ENCODE measurements at places on chromosomes 6 and 20.

DNA sequence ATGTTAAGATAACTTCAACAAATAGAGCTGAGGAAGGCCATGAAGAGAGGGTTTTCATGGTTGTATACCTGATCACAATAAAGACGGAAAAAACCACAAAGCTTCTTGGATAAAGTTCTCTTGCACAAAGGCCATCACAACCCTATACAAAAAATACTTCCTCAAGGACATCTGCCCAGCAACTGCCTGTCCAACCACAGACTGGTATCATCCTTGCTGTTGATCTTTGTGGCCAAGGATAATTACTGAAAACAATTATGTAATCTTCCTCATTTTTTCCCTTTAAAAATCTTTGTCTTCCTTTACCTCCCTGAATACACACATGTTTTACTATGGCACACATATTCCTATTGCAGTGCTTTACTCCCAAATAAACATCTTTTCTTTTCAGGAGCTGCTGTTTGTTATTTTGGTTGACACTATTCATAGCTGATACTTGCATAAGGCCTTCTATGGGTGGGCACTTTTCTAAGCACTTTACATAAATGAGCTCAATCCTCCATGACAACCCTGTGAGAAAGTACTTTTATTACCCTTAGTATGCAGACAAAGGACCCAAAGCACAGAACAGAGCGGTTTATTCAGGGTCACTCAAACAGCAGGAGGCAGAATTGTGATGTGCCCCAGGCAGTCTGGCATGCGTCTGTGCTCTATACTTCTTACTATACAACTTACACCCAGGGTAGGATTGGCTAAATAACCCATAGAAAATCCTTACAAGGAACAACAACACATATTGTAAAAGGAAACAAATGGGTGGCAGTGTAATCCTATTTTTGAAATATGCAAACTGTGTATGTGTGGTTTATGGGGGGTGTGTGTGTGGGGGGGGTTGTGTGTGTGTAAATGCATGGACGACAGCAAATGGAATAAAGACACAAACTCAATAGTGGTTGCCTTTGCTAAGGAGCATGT is 35.1 kb downstream of the SNRNP48 start:
- DNase-seq: no peak

- DNase-seq: no peak
Measured at GRCh38 chr20:34876406-34877282, at the start of gene ACSS2. Gene ACSS2 (plus strand): TSS chr20:34876612. CDS start chr20:34876646, 34 bp downstream.

DNA sequence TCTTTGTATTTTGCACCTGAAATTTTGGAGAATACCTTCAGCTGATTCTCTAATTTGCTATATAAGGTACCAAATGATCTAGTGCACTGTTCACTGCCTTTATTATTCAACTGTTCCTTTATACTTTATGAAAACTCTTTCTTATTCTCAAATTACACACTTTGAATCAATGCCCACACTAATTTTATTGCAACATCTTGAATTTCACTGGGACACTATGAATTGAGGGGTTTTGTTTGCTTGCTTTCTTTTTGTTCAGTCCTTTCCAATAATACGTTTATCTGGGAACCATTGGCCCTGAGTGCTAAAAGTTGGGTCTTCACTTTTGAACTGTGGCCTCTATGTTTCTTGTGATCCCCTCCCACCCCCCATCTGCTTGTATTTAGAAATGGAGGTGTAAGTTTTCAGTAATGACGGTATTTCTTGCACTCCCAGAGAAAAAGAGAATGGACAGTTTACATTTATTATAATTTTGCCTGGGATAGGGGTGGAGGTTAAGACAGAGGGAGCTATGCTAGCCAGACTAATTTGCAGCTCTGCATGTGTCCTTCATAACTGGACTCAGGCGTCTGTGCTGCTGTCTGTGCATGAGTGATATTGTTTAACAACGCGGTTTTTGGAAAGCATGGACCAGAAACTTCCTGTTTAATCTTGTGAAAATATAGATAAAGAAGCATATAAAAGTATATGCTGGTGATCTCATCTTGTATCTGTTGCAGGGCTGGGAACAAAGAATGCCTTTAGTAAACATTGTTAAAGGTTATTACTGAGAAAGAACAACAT is 98.1 kb downstream of the DNAH8 start:
- DNase-seq: no peak

DNA sequence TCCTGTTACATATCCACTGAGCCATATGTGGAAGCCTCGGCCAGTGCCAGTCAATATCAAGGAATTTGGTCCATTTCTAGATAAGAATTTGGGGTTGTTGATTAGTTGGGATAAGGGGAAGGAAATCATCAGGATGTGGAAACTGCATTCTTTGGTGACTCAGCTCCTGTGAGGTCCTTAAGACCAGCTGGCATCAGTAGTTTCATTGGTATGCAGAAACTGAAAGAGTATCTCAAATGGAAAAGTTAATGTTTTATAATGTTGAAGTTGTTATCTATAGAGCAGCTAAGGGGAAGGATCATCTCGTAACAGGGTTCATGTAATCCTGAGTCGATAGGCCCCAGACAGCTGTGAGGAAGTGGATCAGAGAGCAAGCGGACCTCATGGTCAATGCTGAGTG is 87.9 kb upstream of the PRND start:
- DNase-seq: peak; percentile 26

DNA sequence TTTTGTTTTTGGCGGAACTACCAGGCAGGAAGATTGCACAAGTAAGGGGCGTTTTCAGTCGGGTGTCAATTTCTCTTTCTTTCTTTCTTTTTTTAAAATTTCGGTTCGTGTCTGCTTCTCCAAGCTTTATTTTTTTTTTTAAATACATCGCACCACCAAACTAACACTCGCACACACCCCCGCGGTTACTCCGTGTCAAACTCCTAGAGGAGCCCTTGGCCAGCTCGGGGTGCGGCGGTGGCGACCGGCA is 338 bp downstream of the UTRN start:
- no peak for DNase-seq

- DNase-seq: no peak
Measured at GRCh38 chr6:145208474-145208873, 526.8 kb downstream of the EPM2A start.

GRCh38 chr6:41028561-41029412 is 10.2 kb downstream of the UNC5CL start:
- no peak for DNase-seq

DNA sequence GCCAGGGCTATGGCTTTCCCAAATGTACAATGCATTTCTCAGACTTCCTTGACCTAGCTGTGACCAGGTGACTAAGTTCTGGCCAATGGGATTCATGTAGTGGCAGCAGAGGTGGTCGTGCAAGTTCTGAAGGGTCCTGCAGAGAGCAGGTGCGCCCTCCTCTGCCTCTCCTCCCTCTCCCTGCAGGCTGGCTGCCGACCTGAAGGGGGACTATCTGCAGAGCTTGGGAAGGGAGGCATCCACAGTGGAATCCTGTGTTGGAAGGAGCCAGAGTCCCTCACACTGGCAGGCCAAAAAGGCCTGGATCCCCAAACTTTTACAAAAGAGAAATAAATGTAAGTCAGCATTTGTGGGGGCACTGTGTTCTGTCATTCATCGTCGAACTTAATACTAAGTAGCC is 66.6 kb downstream of the CDH26 start:
- DNase-seq: no peak

GRCh38 chr6:15355683-15356099 is 109.8 kb downstream of the JARID2 start:
- DNase-seq: no peak

- no peak for DNase-seq
Measured at GRCh38 chr6:144460327-144461095, 175.4 kb downstream of the UTRN start.

DNA sequence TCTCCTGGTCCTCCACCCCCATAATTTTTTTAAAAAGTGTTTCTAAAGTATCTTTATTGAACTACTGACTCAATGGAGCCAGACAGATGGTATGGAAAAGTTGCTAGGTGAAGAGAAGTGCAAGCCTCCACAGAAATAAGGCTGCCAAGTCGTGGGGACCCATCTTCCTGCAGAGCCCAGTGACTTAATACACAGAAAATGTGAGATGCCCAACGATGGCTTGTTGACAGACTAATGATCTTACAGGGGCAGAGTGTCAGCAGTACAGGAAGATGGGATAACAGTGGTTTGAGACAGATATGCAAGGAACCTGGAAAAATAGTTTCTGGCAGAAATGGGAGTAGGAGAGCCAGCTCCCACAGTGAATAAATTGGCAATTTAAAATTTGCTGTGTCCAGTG is 43.3 kb downstream of the FYN start:
- DNase-seq: no peak

- DNase-seq: no peak
Measured at GRCh38 chr6:91683240-91683639, 1096.4 kb upstream of the MAP3K7 start.

DNA sequence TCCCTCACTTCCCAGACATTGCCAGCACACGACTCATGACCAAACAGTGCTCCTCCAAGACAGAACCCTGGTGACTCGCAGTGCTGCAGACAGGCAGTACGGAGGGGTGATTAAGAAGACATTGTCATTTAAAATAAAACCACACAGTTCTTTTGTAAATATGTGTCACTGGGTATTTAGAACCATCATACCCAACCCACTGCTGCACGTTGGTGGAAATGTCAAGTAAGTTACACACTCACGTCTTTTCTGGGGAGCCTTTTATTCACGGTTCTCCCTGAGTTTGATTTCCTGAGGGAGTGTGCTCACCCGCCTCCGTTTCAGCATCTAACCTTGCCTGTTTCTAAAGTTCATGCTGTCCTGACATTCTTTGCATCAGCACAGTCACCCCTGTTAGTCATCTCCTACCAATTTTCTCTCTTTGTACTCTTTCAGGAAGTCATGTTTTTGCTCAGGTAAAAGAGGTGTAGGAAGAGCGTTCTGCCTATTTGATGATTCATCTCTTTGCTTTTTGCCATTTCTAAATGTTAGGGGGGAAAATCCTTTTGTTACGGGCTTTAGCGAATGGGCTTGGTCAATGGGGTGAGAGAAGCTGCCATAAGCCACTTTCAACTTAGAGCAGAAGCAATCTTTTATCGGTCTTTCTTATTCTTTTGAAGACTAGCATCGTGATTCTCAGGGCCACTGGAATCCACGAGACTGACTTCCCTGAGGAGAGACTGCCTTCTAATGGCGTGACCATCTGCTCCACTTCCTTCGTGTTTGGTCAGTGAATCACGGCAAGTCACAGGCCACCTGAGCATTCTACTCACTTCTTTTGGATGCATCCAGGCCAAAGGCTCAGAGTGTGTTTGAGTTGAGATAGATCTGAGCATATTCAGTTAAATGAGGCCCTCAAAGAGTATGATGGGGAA is 512.8 kb upstream of the JARID2 start:
- DNase-seq: no peak

GRCh38 chr6:75368864-75369402 is 84.3 kb upstream of the TMEM30A start:
- DNase-seq: no peak

DNA sequence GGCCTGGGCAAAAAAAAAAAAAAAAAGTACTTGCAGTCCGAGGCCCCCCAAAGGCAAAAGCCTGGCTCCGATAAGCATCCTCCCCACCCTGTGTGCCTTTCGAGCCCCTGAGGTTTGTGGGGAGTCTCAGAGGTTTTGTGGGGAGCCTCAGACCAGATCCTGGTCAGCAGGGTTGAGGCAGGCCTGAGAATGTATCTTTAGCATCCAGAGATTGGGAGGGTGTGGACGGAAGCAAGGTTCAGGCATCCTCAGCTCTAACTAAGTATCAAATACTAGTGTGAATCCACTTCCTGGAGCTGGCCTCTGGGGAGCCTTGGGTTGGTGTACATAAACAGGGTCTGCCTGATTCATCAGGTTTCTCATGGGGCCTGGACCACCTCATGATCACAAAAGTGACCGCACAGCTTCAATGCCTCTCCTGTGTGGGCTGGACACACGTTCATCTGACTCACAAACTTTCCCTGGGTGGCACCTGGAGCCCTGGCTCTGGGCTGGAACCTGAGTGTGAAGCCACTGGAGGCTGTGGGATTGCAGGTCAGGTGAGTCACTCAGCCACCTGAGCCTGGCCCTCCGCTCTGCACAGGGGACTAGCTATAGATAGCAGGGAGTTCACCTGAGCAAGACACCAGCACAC is 24.4 kb downstream of the PCMTD2 start:
- no peak for DNase-seq

GRCh38 chr6:136887953-136888352 is 34.1 kb upstream of the SLC35D3 start:
- DNase-seq: no peak

DNA sequence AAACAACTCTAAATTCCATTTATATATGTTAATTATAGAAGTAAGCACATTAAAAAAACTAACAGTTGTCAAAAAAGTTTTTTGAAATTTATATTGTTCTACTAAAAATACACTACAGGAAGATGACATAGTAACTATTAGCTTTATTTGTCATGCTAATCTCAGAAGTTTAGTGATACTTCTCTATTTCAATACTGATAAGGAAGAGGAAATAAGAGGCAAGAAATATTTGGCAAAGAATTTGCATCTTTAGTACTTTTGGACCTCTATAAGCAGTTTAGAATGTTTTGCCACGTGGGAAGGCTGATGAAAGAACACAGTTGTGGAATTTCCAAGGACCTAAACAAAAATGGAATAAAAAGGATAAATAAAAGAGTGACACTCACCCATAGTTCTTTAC is 12.6 kb downstream of the IFNGR1 start:
- DNase-seq: no peak

- no peak for DNase-seq
Measured at GRCh38 chr6:36692861-36693702, 4.5 kb upstream of the RAB44 start.

- no peak for DNase-seq
Measured at GRCh38 chr6:27275025-27275956, 27.8 kb downstream of the PRSS16 start.

- DNase-seq: no peak
Measured at GRCh38 chr6:45555981-45556771, 178.4 kb upstream of the SUPT3H start.

DNA sequence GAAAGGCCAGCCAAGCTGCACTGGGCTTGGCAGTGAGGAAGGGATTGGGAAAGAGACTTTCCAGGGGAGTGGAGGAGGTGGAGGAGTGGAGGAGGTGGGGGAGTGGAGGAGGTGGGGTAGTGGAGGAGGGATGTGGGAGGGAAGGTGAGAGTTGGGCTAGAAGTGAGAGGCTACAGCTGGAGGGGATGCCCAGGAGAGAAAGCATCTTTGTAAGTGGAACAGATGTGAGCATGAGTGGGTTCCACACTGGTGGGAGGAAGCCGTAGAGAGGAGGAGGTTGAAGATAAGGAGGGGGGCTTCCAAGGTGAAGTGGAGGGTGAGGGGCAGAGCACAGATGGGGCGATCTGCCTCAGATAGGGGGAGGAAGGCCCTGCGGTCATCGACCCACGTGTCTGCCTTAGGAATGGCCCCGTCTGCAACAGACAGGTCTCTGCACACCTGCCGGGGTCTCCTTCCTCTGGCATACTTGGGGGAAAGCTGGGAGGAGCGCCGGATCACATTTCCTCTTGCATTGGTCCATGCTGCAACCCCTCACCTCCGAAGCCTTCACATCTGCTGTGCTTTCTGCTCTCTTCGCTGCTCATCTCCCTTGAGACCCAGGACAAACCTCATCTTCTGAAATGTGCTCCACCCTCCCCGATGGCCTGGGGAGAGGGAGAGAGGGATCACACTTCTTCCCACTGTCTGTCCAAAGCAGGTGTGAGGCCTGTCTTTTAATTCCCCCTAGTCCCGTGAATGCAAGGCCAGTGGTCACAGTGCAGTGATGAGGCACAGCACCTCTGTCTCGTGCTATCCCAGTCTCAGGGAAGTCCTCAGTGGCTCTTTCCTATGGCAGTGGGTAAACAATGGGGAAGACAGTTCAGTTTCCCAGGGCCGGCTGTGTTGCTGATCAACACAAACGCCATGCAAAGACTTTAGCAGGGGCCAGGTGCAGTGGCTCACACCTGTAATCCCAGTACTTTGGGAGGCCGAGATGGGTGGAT is 48.6 kb upstream of the SNX9 start:
- DNase-seq: no peak

- DNase-seq: no peak
Measured at GRCh38 chr6:128186729-128187128, 285.9 kb upstream of the THEMIS start.

GRCh38 chr20:59955131-59955796 is 3.0 kb upstream of the CDH26 start:
- no peak for DNase-seq

All from epithelial cell of proximal tubule (primary cell).